ENCODE measurements at places on chromosomes 6 and 20.

DNA sequence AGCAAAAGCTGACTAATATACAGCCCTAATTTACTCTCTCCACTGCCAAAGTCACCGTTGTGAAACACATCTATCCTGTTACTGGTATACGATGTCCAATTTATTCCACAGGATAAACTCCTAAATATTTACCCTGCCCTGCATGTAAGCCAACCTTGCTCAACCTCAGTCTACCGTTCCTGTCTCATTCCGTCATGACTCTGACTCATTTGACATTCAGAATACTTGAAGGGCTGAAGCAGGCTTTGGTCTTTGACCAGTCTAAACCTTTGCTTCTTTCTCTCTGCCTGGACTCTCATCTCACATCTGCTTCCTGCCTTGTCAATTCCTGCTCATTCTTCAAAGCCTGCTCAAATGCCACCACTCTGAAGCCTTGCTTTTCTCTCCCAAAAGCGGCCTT lies 157.5 kb downstream of the SCP2D1 start:
- DNase-seq: no peak

GRCh38 chr6:135604035-135604860 lies 106.7 kb upstream of the AHI1 start:
- DNase-seq: no peak

DNA sequence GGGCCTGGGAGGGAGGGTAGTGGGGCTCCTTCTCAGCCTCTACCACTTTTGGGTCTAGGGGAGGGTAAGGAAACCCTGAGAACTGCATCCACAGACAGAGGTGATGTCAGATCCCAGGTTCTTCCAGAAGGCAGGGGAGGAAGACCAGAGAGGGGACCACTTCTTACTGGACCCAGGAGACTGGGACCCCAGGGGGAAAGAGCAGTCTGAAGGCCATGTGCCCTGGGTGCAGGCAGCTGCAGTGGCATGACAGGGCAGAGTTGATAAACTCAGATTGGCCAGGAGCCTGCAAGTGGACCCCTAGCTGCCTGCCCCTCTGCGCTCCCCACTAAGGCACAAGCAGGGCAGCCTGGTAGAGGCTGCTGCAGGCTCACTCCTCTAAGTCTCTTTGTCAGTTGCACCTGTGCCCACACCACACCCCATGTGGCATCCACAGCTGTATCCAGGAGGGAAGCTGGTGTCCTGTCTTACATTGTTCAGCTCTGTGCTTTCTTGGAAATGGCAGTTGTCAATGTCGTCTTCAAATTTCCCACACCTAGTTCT lies 2.7 kb downstream of the CST9L start:
- no peak for DNase-seq

DNA sequence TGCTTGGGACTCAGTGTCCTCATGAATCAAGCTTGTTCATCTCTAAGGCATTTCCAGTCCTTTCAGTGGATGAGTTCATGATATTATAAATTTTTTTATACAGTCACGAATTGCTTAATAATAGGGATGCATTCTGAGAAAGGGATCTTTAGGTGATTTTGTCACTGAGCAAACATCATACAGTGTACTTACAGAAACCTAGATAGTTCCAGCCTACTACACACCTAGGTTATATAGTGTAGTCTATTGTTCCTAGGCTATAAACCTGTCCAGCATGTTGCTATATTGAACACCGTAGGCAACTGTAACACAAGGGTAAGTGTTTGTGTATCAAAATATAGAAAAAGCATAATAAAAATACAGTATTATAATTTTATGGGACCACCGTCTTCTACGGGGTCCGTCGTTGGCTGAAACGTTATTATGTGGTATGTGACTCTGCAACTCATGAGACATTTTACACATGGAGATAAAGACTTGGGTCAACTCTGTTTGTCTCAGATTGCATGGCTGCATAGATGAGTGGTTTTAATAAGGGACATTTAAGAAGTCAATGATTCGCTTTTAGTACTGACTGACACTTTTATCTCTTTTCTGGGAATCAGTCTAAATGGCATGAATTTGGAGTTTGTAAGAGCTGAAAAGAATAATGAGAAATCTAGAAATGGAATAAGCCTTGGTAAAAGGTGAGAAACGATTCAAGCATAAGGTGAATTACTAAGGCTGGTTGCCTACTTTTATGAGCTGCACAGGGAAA lies 33.2 kb downstream of the CLIC5 start:
- DNase-seq: no peak

GRCh38 chr6:98716341-98716740 lies 118.0 kb upstream of the POU3F2 start:
- DNase-seq: no peak

DNA sequence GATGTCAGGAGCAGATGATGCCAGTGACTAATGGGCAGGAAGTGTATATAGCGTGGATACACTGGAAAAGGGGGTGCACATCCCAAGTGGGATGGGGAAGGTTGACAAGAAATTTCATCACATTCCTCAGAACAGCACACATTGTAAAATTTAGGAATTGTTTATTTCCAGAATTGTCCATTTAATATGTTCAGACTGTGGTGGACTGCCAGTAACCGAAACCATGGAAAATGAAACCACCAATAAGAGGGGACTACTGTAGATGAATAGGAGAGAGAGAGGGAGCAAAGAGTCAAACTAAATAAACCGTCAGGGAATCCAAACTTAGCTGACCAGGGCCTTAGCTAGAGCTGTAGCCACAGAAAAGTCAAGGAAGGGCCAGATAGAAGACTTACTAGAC lies 164.4 kb upstream of the PRDM1 start:
- no peak for DNase-seq

DNA sequence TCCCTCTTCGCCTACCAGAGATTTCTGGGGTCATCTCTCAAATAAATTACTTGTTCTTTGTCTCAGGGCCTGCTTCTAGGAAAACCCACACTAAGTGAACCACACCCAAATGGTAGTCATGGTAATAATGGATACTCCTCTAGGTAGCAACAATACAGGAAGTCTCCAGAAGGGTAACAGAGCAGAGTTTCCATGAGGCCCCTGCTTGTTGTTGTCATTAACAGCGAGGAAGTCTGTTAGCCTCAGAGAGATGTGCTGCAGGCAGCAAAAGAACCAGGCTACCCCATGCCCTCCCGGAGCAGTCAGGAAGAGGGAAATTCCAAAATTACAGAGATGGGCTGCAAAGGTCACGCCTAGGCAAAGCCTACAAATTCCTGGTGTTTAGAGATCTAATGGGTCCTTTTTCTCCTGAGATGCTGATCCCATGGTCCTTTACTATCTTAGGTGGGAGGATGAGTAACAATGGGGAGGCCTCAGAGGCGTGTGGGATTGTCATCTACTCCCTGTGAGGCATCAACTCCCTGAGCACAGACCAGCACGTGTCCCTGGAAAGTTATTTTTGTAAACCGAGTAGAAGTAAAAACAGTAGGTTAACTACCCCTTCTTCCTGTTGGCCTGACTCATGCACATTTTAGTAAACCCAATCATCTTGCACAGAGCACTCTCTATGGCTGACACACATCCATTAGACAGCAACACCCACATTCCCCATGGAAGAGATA lies 10.1 kb downstream of the ISM1 start:
- no peak for DNase-seq

DNA sequence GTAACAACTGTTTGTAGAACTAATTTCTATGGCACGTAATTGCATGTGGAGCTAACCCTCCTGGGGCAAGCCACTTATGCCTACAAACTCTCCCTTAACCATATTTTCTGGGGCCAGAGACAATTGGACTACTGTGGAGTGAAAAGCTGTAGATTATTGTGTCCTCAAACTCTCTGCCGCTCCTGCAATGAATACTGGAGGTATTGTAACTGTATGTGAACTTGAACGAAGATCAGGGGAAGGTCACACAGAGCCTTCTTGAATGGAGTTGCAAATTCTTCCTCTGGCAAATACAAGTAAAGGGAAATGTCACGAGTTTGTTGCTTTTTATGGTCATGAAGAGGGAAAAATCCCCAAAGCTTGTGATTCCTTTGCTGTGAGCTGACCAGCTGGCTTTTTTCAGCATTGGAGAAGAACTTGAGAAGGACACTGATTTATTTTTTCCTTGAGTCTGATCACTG lies 18.2 kb downstream of the AKAP12 start:
- DNase-seq: no peak

GRCh38 chr20:61805781-61806180 lies 259.9 kb downstream of the TAF4 start:
- no peak for DNase-seq

- DNase-seq: no peak
Measured at GRCh38 chr6:155955038-155955437, 499.4 kb upstream of the NOX3 start.

- DNase-seq: no peak
Measured at GRCh38 chr20:37251825-37252477, 9.7 kb downstream of the GHRH start.

DNA sequence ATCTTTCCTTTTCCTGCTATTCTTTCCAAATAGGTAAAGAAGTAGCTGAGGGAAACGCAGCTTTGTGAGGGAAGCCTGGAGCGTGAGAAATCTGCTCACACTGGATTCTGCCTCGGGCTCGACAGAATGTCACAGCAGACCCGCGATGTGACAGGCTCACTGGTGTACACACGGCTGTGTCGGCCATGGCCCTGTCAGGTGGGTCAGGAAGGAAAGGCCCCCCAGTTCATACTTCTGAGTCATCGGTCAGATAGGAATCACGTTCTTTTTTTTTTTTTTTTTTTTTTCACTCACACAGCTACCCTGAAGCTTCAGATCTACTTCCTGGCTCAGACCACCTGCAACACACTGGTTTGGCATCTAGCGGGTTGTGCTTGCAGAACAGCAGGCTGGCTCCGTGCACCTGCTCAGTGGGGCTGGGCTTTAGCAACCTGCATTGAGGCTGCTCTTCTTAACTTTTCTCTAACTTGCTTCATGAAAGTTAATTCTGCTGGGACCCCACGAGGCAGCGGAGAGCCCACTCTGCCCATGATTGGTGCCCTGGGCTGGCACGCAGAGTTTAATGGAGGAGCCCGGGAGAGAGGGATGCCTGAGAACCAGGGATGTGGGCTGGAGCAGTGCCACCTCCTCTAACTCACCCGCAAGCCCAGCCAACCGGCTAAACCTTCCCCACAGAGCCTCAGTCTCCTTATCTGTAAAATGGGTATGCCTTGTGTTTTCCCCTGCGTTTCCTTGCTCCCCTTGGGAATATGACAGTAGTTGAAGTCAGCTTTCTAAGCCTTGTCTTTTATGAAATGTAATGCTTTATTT lies 61.5 kb upstream of the FNDC1 start:
- no peak for DNase-seq

- DNase-seq: no peak
Measured at GRCh38 chr6:79250559-79250958, 16.1 kb upstream of the HMGN3 start.

DNA sequence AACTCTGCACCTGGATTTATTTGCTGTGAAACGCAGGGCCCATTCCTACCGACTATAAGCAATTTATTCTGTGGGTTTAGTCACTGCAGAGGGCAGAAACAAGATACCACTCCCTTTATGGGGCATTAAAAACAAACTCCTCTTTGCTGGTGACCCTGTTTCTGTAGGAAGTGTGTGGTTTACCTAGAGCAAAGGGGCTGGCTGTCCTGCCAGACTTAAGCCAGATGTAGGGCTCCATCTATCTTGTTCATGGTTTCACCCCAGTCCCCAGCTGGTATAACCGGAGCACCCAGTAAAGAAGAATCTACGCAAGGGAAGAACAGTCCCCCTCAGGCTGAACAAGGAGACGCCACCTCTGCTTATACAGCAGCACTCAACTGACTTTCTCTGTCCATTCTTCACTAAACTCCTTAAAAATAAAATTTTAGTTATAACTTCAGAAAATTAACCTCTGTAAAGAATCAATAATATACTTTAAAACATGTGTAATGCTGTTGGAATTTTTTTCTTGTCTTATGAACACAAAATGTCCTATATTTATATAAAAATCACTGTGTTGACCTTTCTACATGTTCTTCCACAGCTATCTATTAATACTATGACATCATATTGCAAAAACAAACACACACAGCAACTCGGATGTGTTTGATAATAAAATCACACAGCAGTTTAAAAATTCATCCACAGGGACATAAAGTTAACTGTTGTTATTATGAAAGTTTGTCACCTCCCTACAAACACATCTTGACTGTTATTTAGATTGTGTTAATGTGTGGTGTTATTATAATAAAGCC lies 126.1 kb upstream of the RPS6KA2 start:
- no peak for DNase-seq

DNA sequence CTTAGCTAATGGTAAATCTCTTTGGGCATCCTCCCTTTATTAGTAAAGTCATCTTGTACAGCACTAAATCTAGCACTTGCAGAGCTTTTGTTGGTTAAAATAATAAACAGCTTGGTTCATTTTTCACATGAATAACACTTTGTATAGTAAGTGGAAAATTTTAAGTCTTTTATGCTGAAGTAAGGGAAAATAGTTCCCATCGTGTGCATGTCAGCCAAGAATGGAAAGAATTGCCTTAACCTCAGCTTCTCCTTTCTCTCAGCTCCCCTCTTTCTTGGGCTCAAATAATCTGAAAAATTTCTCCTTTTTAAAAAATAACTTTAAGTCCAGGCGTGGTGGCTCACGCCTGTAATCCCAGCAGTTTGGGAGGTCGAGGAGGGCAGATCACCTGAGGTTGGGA lies 16.6 kb downstream of the SNRPC start:
- DNase-seq: no peak

- no peak for DNase-seq
Measured at GRCh38 chr6:91782802-91783201, 1195.9 kb upstream of the MAP3K7 start.

DNA sequence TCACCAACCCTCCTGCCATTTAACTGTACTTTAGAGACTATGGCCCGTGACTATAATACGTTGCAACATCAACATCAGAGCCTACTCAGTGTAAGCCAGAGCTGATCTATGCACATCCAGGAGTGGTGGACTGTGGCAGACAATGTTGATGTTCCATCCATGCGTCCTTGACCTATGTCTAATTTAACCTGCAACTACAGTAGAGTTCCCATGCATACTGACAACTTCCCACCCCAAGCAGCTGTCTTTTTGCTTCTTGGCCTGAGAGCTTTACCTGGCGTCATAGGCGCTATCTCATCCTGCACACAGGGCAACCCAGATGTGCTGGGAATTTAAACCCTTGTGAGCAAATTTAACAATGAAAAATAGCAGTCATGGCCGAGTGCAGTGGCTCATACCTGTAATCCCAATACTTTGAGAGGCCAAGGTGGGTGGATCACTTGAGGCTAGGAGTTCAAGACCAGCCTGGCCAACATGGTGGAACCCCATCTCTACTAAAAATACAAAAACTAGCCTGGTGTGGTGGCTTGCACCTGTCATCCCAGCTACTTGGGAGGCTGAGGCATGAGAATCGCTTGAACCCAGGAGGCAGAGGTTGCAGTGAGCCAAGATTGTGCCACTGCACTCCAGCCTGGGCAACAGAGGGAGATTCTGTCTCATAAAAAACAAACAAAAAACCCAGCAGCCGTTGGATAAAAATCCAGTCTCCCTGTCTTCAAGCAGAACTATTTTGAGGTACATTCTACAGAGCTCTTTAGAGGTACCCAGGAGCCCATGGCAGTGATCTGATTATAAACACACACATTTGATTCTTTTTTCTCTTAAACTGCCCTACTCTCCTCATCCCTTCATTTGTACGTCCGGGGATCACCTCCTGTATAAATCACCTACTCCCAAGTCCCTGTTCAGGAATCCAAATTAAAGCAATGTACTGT lies 22.0 kb downstream of the PERP start:
- DNase-seq: no peak

All from anterior cingulate cortex (tissue), 58 donors.